Progenitor cell of endocrine pancreas (in vitro differentiated cells): ENCODE measurements at places on chromosomes 6 and 20. TPM values are rescaled to one million over a fixed set of nuclear protein-coding genes. Genes with fewer than 3 reads are reported as not detected.

Gene OR2J3
- total RNA-seq = not detected in 2 replicates

Gene IP6K3
- 0.14 and 0.29 TPM in 2 replicates for total RNA-seq

Gene CNBD2
- 3.6 and 4.0 TPM in 2 replicates for total RNA-seq

Gene RAB23
- total RNA-seq = 15.3 and 16.6 TPM in 2 replicates

Gene HFE
- total RNA-seq = 1.1 and 1.8 TPM in 2 replicates

Gene COMMD7
- total RNA-seq = 69.8 and 70.1 TPM in 2 replicates

Gene SPAG4
- total RNA-seq = 1.1 and 2.5 TPM in 2 replicates

Gene OR2J2
- total RNA-seq = not detected in 2 replicates

Gene ZBTB46
- total RNA-seq = 31.2 and 32.2 TPM in 2 replicates

Gene GINS1
- total RNA-seq = 25.2 and 29.0 TPM in 2 replicates

Gene RBPJL
- 1.4 and 1.5 TPM in 2 replicates for total RNA-seq

Gene SMLR1
- total RNA-seq = 0.79 and 0.91 TPM in 2 replicates

Gene REM1
- not detected in 2 replicates for total RNA-seq

Gene SRMS
- not detected in 2 replicates for total RNA-seq

Gene PSORS1C2
- not detected in 2 replicates for total RNA-seq

Gene SLC23A2
- 23.4 and 23.6 TPM in 2 replicates for total RNA-seq

Gene SAMD5
- total RNA-seq = 22.4 and 24.0 TPM in 2 replicates

Gene TRIM15
- total RNA-seq = not detected in 2 replicates

Gene BPIFB3
- not detected in 2 replicates for total RNA-seq

Gene SLC26A8
- total RNA-seq = not detected in 2 replicates

Gene UNC5CL
- total RNA-seq = 3.7 and 4.7 TPM in 2 replicates

Gene MTG2
- total RNA-seq = 30.4 and 31.6 TPM in 2 replicates

Gene PRDM13
- not detected in 2 replicates for total RNA-seq

Gene GABRR2
- 0.47 and 0.53 TPM in 2 replicates for total RNA-seq

Gene SLA2
- 0.62 and 0.77 TPM in 2 replicates for total RNA-seq

Gene C6orf47
- 23.6 and 24.1 TPM in 2 replicates for total RNA-seq

Gene SLC35B3
- 18.9 and 20.9 TPM in 2 replicates for total RNA-seq

Gene RPL7L1
- 82.8 and 88.9 TPM in 2 replicates for total RNA-seq

Gene BHLHE23
- not detected in 2 replicates for total RNA-seq

Gene VSTM2L
- total RNA-seq = 5.0 and 6.2 TPM in 2 replicates

Gene DEFB132
- total RNA-seq = not detected in 2 replicates

Gene TSPO2
- not detected in 2 replicates for total RNA-seq

Gene DNAH8
- 0.12 and 0.13 TPM in 2 replicates for total RNA-seq

Gene HTR1B
- total RNA-seq = 8.9 and 10.3 TPM in 2 replicates

Gene FOXA2
- 124 and 141 TPM in 2 replicates for total RNA-seq

Gene KIF13A
- 44.4 and 44.5 TPM in 2 replicates for total RNA-seq

Gene CCDC170
- 0.22 TPM in 1 of 2 replicates, not detected in the other for total RNA-seq

Gene RNGTT
- total RNA-seq = 16.5 and 17.4 TPM in 2 replicates

Gene SCRT2
- not detected in 2 replicates for total RNA-seq

Gene HSPA1B
- total RNA-seq = 152 and 165 TPM in 2 replicates

Gene ADGRF1
- total RNA-seq = 0.12 and 0.93 TPM in 2 replicates

Gene BPIFB2
- not detected in 2 replicates for total RNA-seq

Gene ZNF165
- 9.7 TPM in 2 replicates for total RNA-seq

Gene ATAT1
- total RNA-seq = 71.2 and 74.2 TPM in 2 replicates

Gene SPATA2
- 9.5 and 10.2 TPM in 2 replicates for total RNA-seq

Gene SNAI1
- 1.3 and 1.7 TPM in 2 replicates for total RNA-seq

Gene ACTR5
- 9.8 and 10.3 TPM in 2 replicates for total RNA-seq

Gene ANGPT4
- not detected in 2 replicates for total RNA-seq

Gene ITPA
- total RNA-seq = 62.3 and 67.8 TPM in 2 replicates

Gene NPBWR2
- not detected in 2 replicates for total RNA-seq

Gene DHX16
- total RNA-seq = 30.0 and 31.0 TPM in 2 replicates

Gene ANKRD66
- total RNA-seq = not detected in 2 replicates

Gene SLC9A8
- 9.9 and 11.4 TPM in 2 replicates for total RNA-seq

Gene ABHD16B
- total RNA-seq = not detected in 2 replicates
